ENCODE measurements at places on chromosomes 16 and 17. TPM values are rescaled to one million over a fixed set of nuclear protein-coding genes. Genes with fewer than 3 reads are reported as not detected.

Gene TBC1D28
- total RNA-seq, result not detected

DNA sequence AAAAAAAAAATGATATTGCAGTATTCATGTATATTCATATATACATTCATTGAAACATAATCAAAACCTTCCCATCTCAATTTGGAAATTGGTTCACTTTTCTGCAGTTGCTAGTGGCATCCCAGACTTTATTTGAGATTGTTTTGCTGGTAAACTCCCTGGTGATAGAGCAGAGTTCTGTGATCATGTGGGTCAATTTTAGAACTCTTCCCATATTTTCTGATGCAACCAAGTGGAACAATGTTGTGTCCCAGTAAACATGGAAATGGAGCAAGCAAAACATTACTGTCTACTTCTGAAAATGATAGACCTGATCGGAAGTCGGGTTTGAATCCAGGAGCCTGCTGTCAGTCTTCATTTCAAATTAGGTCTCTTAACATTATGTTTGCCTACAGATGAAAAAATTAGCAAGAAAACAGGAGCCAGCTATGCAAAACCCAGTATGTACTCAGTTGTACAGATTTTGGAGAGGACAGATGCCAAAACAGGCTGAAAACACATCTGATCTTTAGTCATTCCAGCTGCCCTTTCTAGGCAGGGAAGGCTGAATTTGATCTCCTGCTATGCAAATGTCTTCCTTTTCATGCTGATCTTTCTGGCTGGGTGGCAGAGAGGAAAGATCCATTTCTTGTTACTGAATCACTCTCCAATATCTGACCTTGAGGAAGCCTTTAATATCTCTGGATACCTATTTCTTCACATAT lies 786.6 kb upstream of the SOX9 start:
- no peak for DNase-seq

DNA sequence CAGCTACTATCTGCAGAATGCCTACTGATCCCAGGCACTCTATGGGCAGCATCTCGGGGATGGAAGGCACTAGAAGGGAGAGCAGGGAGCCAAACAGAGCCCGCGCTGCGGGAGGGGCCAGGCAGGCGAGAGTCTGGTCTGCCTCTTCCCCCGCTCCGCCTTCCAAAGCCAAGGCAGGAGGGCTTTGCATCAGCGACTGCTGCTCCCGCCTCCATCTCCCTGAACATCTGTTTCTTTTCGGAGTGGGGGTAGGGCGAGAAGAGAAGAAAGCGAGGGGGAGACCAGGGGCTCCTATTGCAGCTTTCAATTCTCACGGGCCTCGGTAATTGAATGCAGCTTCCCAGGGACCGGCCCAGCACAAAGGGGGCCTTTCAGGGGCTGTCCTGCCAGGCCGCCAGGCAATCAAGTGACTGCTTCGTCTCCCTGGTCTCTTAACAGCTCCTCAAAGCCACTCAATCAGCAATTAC lies 31.4 kb upstream of the CDC42EP4 start:
- peak; percentile 84 for DNase-seq

- peak; percentile 90 for DNase-seq
Measured at GRCh38 chr17:40323391-40324381, 14.7 kb downstream of the RARA start.

- DNase-seq, result peak; percentile 78
Measured at GRCh38 chr17:29591146-29591736, 1.7 kb upstream of the ANKRD13B start.

DNA sequence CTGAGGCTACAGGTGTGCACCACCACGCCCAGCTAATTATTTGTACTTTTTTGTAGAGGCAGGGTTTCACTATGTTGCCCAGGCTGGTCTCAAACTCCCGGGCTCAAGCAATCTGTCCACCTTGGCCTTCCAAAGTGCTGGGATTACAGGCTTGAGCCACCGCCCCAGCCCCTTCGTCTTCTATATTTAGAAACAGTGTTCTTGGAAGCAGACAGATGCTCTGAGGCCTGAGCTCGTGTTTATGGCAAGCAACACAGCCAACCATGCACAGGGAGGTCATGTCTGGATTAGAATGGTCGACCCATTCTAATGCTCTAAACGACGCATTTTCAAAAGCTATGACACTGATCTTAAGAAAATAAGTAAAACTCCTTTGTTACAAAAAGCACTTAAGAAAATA lies 16.6 kb downstream of the TMEM204 start:
- no peak for DNase-seq

GRCh38 chr16:30760577-30761426 lies 1.1 kb downstream of the CFAP119 start:
- DNase-seq, result no peak

DNA sequence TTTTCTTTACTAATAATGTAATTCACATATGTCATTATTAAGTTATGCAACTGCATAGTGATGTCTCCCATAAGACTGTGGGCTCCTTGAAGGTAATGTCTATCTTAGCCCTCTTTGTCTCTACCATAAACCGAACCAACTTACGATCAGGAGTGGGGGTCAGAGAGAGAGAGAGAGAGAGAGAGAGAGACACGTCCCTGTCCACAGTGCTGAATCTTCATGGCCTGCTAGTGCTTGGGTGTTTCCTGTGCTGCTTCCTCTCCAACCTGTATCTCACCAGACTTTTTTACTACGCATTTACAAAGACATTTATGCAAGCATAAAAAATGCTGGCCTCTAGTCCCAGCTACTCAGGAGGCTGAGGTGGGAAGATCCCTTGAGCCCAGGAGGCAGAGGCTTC lies 52.2 kb upstream of the HAPSTR1 start:
- no peak for DNase-seq

Gene KRT31
- total RNA-seq, result not detected

DNA sequence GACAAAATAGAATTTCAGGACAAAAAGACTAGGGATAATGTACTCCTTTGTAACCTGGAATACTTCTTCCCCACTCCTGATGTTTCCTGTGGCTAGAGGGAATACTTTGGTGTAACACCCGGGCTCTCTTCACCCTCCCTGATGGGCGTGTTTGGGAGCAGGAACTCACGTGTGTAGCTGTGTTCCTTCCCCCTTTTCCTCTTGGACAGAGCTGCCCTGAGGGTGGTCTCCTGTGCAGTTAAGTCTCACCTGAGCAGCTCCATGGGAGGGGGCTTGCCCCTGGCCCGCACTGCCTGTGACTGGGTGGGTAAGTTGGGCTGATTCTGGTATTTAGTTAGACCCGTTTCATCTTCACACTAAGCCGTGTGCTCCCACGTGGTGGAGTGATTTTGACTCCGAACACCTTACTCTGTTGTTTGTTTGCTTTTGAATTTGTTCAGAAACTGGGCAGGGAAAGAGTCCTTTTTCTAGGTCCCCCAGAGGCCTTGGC lies 87.9 kb downstream of the OR1D5 start:
- no peak for DNase-seq

DNA sequence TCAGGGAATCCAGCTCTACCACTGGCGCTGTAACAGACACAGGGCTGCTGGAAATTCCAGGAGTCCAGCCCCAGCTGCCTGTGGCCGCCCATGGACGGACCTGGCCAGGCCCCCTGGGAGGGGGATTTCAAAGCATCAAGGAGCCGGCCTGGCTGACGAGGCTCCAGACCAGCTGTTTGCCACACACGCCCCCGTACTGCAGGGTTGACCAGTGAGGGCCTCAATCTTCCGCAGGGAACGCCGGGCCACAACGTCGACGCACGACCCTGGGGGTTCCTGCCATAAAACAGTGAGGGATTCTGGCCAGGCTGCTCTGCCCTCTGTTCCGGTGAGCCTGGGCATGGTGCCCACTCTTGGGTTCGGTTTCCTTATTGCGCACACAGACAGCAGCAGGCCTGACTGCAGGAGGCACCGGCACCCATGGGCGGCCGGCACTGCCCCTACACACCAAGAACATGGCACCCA lies 3.7 kb downstream of the LMF1 start:
- no peak for DNase-seq

- DNase-seq, result no peak
Measured at GRCh38 chr16:89936508-89936907, 12.0 kb upstream of the DEF8 start.

DNA sequence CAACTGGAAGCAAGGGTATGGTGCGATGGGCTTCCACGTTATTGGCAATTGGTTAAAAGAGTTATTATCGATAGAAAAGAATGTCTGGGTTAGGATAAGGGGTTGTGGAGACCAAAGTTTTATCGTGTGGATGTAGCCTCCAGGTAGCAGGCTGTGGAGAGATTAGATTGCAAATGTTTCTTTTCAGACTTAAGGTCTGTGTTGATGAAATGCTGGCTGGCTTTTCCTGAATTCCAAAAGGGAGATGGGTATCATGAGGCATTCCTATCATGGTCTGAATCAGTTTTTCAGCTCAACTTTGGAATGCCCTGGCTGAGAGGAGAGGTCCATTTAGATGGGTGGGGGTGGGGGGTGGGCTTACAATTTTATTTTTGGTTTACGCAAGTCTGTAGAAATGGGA lies 395.0 kb upstream of the RBFOX1 start:
- no peak for DNase-seq

GRCh38 chr17:17580662-17581470 lies 10.6 kb downstream of the PEMT start:
- no peak for DNase-seq

- DNase-seq, result no peak
Measured at GRCh38 chr16:62280506-62280905, 244.3 kb upstream of the CDH8 start.

GRCh38 chr17:27576477-27577083 lies 54.4 kb upstream of the LGALS9 start:
- DNase-seq, result no peak

DNA sequence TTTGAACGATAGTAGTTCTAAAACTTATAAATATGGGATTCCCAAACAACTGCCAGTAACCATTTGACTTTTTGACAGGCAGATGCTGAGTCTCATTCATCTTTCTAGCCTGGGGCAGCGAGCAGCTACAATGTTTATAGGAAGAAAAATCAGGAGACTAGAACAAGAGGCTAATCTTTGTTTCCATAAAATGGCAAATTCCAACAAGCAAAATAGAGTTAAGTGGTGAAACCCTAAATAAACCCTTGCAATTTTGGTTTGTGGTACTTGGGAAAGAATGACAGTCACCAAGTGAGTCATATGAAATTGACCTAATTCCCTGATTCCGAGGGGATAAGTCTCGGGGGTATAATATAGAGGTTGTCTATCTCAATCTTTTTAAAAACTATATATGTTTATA lies 27.3 kb upstream of the HS3ST2 start:
- DNase-seq, result no peak

GRCh38 chr17:40522961-40523310 lies 21.5 kb upstream of the TNS4 start:
- peak; percentile 2 for DNase-seq

- DNase-seq, result peak; percentile 59
Measured at GRCh38 chr16:49440156-49441065, 66.8 kb downstream of the C16orf78 start.

Gene PDP2
- total RNA-seq, result 8.9 TPM

DNA sequence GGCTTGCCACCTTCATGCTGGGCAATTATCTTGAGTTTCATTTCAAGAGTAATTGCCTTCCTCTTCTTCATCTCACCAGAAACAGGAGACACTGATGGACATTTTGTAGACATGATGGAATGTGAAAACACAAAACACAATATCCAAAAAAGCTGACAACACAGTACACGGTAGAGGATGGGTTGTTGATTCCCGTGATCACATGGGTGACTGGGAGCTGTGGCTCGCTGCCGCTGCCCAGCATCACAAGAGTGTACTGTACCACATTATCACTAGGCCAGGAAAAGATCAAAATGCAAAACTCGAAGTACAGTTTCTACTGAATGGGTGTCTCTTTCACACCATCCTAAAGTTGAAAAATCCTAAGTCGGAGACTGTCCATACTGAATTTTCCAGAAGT lies 7.4 kb downstream of the PTRH2 start:
- no peak for DNase-seq

DNA sequence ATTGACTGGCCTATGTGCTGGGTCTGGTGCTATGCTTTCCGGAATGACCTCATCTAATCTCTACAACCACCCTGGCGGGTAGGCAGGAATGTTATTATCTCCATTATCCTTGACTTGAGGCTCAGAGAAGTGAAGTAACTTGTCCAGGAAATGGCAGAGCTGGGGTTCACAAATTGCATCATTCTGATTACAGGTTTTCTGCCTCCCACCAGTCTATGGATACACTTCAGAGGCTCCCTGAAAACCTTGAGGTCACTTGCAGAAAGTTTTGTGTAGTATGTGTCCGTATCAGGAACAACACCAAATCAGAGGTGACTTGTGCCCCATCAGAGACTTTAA lies 19.1 kb downstream of the NOD2 start:
- no peak for DNase-seq

DNA sequence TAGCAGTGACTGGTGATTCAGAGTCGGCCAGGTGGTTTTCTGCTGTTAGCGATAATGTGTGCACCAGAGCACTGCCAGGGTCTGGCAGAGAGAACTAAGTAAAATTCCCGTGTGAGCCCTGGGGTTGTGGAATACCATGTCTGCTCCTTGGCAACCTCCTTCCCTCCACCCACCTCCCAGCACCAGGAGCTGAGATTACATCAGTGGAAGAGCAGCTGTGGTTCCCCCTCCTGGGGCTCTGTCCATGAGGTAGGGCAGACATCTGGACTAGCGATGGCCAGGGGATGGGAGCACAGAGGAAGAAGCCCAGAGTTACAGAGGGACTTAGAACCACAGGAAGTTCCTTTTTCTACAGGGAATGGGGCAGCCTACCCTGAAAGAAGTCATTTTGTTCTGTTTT lies 15.8 kb downstream of the CLEC10A start:
- DNase-seq, result no peak

Gene TSPAN10
- total RNA-seq, result 0.66 TPM
